BE2C (cell line): ENCODE measurements at places on chromosomes 1 and 21.

- DNase-seq = no peak
These were observed 10.9 kb downstream of the SLC41A1 start for GRCh38 chr1:205802060-205802459.

- DNase-seq = no peak
These were observed 54.9 kb downstream of the NRIP1 start for GRCh38 chr21:15009837-15010363.

- no peak for DNase-seq
These were observed 224.0 kb upstream of the COA6 start for GRCh38 chr1:234149217-234149616.

GRCh38 chr1:205849619-205850355, at the start of gene PM20D1:
PM20D1 (minus strand) TSS chr1:205850132; CDS start chr1:205850072, 60 bp downstream.
- peak; percentile 90 for DNase-seq

GRCh38 chr1:8004803-8005573, 21.1 kb downstream of the ERRFI1 start:
- peak; percentile 69 for DNase-seq
